ENCODE measurements at places on chromosomes 6 and 20. TPM values are rescaled to one million over a fixed set of nuclear protein-coding genes. Genes with fewer than 3 reads are reported as not detected.

The ZBP1 gene
- not detected for total RNA-seq

The GGTLC1 gene
- total RNA-seq: not detected

The SLC44A4 gene
- 0.08 TPM for total RNA-seq

The CRISP3 gene
- not detected for total RNA-seq

All from A549 treated with Hydrocortisone at 1 μM for 4 hours (cell line).